ENCODE measurements at places on chromosomes 4 and X.

DNA sequence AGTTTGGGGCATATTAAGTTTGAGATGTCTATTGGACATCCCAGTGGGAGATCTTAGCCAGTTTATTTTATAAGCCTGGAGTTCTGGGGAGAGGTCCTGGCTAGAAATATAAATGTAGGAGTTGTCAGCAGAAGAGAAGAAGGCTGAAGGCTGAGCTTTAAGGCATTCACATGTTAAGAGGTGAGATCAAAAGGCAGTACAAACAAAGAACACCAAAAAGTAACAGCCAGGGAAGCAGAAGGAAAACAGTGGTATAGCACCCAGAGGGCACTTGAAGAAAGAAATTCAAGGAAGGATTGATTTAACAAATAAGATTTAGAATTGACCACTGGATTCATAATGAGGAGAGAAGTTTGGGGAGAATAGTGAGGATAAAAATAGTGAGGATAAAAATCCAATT is 141.2 kb upstream of the ATOH1 start:
- DNase-seq = no peak

DNA sequence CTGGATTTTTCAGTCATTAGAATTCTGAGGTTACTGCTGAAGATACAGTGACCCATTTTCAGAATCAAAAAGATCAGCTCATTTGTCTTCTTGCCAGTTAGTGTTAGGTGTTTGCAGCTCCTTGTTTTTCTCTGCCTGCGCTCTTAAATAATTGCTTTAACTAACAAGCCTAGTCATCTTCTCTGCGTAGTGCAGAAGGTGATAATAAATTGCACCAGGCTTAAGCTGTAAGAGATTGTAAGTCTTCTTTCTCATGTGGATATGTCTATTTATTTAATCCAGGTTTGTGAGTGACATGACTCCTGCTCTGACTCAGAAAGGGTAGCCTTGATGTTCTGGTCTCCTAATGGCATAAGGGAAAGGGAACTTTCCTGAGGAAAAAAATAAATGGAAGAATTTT is 167.2 kb downstream of the CEP135 start:
- no peak for DNase-seq

DNA sequence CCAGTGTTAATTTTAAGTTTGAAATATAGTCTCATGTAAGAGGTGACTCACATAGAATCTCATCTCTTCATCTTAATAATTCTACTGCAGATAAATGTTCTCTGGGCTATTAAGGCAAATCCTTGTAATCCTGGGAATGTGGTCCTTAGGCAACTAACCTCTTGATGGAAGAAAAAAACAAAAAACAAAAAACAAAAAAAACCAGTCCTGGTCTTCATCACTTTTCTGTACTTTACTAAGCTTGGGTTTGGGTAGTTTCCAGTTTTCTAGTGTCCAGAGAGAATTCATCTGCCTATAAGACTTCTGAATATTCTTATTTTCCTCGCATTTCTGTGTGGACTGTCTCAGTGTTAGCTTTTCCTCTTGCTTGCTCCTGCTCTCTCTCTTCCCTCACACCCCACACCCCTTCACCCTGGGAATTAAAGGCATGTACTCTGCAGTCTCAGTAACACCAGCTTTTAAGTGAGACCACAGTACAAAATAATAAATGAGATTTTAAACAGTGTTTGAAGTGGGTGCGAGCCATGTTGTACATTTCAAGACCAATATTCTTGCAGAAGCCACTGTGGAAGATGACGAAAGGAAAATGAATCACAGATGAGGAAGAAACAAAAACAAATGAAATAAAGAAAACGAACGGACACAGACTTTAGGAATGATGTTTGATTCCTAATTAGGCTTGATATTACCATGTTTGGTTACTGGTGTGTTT is 51.7 kb downstream of the HAND2 start:
- DNase-seq = no peak

DNA sequence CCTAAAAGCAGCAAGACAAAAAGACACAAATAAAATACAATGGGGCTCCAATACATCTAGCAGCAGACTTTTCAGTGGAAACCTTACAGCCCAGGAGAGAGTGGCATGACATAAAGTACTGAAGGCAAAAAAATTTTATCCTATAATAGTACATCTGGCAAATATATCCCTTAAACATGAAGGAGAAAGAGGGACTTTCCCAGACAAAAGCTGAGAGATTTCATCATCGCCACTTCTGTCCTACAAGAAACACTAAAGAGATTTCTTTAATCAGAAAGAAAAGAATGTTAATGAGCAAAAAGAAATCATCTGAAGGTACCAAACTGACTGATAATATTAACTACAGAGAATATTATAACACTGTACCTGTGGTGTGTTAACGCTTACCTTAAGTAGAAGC is 86.4 kb downstream of the ANKRD17 start:
- DNase-seq = no peak

GRCh38 chrX:136200466-136200865 is 50.7 kb downstream of the MAP7D3 start:
- no peak for DNase-seq

DNA sequence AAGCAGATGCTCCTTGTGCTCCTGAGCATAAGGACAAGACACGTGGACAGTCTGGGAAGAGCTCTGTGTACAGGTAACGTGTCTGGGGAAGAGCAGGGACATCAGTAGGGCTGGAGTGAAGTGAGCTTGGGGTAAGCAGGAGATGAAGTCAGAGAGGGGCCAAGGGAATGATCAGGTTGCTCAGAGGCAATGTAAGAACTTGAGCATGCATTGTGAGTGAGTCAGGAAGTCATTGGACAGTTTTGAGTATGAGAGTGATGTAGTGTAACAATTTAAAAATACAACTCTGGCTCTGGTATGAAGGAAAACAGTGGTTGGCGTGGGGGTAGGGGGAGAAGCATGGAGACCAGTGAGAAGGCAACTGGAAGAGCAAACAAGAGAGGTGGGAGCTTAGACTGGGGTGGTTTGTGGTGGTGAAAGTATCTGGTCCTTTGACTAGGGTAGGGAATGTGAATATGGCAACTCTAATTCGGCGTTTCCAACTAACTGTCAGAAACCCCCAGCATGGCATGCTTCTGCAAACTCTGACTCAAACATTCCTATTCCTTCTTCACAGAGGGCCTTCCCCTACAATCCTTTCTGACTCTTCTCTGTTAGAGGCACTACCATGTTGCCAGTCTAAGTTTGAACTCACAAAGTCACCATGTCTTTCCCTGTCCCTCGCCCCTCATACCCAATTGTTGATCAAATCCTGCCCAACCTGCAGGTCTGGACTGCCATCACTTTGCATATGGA is 57.2 kb downstream of the STBD1 start:
- DNase-seq = no peak

GRCh38 chrX:150092549-150092948 is 154.3 kb upstream of the EOLA2 start:
- DNase-seq = no peak

DNA sequence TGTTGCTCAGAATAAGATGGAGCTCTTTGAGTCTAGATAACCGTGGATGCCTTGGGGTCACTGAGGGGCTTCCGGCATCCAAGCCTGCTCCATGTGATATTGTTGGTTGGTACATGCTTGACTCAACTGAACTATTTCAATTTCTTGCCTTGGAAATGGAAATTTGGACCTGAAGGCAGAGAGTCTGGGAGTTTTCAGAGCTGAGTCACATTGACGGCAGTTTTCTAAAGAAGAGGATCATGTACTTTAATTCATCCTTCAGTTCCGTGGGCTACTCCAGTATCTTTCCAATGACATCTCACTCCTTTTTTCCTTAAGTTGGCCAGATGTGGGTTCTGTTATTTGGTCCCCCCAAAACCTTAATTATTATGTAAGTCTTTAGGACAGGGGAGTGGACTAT is 100.5 kb downstream of the MFAP3L start:
- no peak for DNase-seq

DNA sequence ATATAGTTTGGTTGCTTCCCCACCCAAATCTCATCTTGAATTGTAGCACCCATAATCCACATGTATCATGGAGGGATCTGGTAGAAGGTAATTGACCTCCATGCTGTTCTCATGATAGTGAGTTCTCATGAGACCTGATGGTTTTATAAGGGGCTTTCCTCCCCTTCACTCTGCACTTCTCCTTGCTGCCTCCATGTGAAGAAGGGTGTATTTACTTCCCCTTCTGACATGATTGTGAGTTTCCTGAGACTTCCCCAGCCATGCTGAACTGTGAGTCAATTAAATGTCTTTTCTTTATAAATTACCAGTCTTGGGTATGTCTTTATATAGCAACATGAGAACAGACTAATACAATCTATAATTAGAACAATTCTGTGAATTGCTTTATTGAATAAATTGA is 11.9 kb upstream of the DCAF4L1 start:
- no peak for DNase-seq

- no peak for DNase-seq
Measured at GRCh38 chr4:7234355-7235029, 42.2 kb downstream of the SORCS2 start.

DNA sequence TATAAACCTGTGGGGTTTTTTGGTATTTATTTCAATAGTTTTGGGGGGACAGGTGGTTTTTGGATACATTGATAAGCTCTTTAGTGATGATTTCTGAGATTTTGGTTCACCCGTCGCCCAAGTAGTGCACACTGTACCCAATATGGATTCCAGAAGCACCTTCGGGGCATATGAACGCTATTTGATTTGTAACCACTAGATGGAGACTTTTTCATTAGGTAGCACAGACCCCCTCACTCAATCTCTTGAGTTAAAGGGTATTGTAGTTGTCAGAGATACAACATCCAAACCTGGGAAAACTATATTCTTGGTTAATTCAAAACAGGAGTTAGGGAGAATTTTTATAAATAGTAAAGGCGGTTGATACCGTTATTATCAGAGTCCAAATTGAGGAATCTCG is 79.8 kb downstream of the SPANXN3 start:
- peak; percentile 13 for DNase-seq

- DNase-seq = no peak
Measured at GRCh38 chrX:53356186-53356585, 66.3 kb downstream of the SMC1A start.

DNA sequence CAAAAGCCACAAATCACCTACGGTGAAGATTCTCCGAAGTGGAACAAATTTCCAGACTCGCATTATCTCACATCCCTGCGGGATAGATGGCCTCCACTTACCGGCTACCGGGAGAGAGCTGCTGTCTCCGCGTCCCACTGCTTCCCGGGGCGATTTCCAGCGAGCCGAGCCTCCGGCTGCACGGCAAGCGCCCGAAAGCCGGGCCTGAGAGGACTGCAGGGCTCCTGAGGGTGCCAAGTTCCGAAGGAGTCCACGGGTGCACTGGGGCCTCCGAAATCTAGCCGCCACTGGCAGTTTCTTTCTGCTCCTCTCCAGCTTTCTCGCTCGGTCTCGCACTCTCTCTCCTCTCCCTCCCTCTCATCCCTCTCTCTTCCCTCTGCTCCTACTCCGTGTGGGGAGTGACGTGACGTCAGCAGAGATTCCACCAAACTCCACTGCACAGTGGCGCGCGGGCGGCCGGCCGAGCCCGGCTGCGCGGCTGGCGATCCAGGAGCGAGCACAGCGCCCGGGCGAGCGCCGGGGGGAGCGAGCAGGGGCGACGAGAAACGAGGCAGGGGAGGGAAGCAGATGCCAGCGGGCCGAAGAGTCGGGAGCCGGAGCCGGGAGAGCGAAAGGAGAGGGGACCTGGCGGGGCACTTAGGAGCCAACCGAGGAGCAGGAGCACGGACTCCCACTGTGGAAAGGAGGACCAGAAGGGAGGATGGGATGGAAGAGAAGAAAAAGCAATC is 14.0 kb upstream of the PITX2 start:
- no peak for DNase-seq

DNA sequence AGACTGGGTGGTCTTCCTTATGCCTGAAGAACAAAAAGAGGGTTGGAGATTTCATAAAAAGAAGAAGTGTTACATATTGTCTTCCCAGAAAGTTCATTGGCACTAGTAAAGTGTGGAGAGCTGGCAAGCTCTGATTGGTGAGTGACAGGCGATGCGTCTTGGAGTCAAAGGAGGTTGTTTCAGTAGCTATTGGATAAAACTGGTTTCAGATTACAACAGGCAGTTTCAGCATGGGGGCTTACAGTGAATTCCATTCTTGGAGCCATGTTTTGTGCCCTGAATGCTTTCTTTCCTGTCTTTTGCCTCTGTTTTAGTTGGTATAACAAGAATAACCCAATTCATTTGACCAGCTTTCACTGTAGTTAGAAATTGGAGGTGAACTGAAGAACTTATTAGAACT is 750.5 kb downstream of the ADGRL3 start:
- DNase-seq = no peak

GRCh38 chr4:1030031-1030430 is 18.6 kb downstream of the FGFRL1 start:
- no peak for DNase-seq

DNA sequence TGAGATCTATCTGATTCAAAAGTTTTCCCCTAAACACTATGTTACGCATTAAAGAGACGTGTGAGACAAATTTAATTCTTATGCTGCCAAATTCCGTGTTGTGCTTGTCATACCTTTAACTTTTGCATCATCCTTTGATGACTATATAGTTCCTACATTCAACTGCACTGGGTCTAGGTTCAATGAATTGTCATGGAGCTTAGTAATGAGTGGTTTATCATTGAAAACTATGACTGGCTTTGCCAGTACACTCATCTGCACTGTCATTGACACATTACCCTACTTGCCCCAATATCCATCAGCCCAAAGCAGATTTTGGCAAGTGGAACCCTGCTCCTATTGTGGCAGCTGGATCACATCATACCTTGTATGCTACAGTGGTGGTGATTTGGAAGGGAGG is 882.9 kb upstream of the SLIT2 start:
- DNase-seq = no peak

- DNase-seq = no peak
Measured at GRCh38 chr4:155599596-155599995, 67.1 kb upstream of the GUCY1A1 start.

GRCh38 chr4:159283696-159284095 is 180.8 kb downstream of the RAPGEF2 start:
- no peak for DNase-seq

DNA sequence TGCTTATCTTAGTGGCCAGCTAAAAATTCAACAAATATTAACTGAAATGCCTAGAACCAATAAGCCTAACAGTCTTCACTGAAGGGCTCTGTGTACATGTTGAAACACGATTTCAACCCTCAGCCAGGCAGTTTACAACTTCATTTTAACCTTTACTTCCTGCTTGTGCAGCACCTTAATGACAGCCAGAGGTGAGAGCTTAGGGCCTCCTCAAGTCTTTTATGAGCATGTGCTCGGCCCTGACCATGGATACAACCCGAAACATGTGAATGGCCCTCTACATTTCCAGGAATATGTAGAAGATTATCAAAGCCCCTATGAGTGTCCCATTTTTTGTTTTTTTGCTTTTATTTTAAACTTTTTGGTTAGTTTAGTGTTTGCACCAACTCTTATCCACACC is 88.3 kb downstream of the MSN start:
- no peak for DNase-seq
